Right renal pelvis (tissue), 4 donors: ENCODE measurements at places on chromosomes 1 and 21.

- DNase-seq: no peak
Measured at GRCh38 chr1:147747966-147748365, 12.4 kb downstream of the GJA5 start.

- DNase-seq: no peak
Measured at GRCh38 chr1:12300706-12301105, 70.9 kb downstream of the VPS13D start.

- DNase-seq: no peak
Measured at GRCh38 chr1:93715529-93716126, 34.0 kb upstream of the BCAR3 start.

DNA sequence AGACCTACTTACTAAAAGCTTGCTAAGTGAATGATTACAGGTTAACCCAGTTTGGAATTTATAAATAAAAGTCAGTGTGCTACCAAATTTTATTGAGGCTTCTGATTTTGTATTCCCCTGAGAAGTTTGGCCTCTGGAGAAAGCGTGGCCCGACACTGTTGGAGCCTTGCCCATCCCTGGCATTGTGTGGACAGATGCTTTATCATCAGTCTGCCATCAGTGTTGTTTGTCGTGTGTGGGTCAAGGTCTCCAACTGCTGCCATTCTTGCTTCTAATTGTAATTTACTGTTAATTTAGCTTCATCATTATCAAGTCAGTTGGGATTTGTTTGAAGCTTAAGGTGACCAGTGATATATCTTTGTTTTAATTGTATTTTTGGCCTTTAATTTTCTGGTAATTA lies 62.0 kb upstream of the LPGAT1 start:
- DNase-seq: no peak

- DNase-seq: no peak
Measured at GRCh38 chr1:52554756-52555155, 1.9 kb upstream of the TUT4 start.

DNA sequence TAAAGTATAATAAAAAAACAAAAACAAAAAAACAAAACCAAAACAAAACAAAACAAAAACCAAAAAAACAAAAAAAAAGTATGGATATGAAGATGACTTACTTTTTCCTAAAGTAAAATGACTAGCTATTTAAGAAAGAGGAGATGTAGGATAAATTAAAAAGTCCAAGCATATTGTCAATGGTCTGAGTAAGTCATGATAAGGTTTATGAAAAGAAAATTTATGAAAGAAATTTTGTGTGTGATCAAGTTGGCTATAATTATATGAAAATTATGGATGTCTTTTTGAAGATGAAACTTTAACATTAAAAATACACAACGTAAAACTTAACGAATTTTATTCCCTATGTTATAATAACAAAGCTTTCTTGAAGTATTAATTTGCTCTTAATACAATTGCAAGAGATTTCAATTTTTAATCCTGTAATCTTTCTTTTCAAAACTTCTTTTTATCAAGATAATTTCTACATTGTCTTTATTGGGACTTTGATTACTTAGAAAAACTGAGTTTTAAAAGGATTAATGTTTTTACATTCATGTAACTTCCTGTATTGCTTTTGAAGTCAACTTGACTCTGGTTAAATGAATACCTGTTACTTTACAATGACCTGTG lies 200.9 kb upstream of the IVNS1ABP start:
- DNase-seq: no peak

DNA sequence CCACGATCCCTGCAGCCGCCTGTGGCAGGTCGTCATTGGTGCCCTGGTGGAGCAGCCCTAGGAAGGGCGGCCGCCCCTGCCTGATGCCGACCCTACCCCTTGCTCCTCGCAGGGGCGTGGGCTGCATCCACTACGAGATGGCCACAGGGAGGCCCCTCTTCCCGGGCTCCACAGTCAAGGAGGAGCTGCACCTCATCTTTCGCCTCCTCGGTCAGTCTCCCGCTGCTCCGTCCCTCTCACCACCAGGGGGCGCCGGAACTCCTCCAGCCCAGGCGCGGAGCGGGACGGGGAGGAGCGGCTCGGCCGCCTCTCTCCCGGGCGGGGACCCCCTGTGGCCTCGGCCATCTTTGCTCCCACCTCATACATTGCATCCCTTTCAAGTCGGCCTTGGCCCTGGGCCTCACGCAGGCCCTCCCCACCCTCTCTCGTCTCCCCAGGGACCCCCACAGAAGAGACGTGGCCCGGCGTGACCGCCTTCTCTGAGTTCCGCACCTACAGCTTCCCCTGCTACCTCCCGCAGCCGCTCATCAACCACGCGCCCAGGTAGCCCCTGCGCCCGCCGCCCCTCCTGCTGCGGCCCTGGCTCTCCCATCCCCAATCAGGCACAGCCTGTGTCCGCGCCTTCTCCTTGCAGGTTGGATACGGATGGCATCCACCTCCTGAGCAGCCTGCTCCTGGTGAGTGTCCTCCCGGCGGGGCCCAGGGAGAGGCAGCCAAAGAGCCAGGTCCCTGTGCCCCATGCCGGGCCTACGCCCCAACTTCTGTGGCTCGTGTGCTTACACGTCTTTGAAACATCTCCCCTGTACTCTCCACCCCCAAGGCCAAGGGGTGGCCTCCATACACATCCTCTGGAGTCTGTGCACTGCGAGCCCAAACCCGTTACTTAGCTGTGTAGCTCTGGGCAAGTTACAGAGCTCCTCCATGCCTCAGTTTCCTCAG lies 24.7 kb downstream of the CDK18 start:
- peak; percentile 78 for DNase-seq

- DNase-seq: no peak
Measured at GRCh38 chr1:61925591-61926298, 183.5 kb downstream of the PATJ start.

DNA sequence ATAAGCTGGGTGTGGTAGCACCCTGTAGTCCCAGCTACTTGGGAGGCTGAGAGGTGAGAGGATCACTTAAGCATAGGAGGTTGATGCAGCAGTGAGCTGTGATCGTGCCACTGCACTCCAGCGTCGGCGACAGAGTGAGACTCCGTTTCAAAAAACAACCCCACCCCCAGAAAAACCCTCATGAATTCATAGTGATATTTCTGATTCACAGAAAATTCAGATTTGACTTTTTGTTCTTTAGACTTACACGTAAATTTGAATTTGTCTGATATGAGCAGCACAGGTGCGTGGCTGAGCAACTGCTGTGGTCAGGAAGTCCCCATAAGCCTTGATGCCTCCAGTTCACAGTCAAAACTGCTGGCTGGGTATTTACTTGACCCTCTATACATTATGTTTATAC lies 10.0 kb upstream of the MORC3 start:
- no peak for DNase-seq

GRCh38 chr1:3521426-3521825 lies 67.0 kb downstream of the ARHGEF16 start:
- DNase-seq: no peak

GRCh38 chr1:158146165-158146564 lies 34.5 kb upstream of the CD1D start:
- no peak for DNase-seq

- DNase-seq: no peak
Measured at GRCh38 chr1:154463512-154463990, 38.5 kb upstream of the TDRD10 start.

GRCh38 chr1:150262388-150263320 lies 5.1 kb downstream of the CA14 start:
- no peak for DNase-seq

DNA sequence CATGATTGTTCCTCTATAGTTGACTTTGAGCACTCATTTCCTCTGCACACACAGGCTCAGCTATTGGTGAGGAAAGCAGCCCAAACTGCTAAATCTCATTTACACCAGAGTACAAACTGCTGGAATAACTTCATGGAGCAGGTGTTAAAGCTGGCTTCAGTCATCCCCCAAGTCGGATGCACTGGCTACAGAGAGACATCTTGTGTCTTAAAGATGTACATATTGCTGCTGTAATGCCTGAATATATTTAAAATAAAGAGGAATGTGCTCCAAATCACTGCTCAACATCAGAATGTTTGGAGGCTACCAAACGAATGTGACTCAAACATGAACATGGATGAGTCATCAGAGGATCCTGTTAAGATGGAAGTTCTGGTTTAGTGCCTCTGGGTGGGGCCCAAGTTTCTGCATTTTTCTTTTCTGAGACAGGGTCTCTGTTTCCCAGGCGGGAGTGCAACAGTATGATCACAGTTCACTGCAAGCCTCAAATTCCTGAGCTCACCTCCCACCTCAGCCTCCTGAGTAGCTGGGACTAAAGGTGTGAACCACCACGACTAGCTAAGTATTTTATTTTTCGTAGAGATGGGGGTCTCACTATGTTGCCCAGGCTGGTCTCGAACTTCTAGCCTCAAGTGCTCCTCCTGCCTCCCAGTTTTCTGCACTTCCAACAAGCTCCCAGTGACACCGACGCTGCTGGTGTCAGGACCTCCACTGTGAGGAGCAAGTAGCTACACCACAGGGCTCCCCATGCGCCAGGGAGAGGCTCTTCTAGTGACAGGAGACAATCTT lies 79.0 kb upstream of the KRTAP19-8 start:
- DNase-seq: no peak

DNA sequence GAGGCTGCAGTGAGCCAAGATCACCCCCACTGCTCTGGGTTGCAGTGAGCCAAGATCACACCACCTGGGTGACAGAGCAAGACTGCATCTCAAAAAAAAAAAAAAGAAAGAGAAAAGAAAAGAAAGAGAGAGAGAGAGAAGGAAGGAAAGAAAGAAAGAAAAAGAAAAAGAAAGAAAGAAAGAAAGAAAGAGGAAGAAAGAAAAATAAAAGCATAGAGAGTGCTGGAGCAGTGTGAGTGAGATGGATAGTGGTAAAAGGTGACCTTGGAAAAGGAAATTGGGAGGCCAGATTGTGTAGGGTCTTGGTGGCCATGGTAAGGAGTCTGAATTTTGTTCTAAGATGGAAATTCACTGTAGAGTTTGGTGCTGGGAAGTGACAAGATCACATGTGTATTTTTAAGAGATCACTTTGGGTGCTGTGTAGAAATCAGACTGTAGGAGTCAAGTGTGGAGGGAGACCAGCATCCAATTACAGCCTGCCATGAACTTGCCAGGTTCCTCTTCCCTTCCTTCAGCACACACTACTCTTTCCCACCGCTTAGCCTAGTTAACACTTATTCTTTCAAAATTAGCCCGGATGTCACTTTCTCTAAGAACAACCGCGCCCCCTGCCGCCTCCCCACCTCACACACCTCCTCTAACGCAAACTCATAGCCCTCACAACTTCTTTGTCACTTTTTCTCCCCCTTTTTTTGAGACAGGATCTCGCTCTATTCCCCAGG lies 17.9 kb downstream of the MTX1 start:
- DNase-seq: no peak

DNA sequence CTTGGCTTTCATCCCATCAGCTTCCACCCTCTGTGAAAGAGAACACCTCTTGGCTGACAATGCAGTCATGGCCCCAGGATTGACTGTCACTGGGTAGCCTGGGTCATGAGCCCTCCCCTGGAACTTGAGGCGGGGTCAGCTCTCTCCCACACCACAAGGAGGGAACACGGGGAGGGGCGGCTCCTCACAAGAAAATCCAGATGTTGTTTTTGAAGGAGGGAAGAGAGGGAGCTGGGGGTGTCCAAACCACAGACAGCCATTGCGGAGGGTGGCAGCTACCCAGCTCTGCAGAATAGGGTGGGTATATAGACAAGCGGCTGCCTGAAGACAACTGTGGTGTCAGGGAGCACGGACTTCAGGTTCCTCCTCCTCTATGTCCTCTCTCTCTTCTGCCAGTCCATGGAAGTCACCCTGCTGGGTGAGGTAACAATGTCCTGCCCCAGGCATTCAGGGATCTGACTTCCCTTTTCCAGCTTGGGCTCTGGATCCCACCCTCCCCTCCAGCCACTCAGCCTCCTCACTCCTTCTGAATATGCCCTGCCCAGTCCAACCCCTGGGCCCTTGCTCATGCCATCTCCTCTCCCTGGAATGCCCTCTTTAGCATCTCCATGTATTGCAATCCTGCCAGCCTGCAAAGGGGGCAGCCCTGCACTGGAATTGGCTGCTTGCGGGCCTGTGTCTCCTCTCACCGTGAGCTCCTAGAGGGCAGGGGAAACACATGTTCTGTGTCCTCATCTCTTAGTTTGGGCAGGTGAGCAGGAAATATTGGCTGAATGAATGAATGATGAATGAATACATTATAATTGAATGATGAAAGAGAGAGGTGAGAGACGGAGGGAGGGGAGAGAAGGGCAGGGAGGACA lies 60.9 kb upstream of the RUNX3 start:
- DNase-seq: no peak

DNA sequence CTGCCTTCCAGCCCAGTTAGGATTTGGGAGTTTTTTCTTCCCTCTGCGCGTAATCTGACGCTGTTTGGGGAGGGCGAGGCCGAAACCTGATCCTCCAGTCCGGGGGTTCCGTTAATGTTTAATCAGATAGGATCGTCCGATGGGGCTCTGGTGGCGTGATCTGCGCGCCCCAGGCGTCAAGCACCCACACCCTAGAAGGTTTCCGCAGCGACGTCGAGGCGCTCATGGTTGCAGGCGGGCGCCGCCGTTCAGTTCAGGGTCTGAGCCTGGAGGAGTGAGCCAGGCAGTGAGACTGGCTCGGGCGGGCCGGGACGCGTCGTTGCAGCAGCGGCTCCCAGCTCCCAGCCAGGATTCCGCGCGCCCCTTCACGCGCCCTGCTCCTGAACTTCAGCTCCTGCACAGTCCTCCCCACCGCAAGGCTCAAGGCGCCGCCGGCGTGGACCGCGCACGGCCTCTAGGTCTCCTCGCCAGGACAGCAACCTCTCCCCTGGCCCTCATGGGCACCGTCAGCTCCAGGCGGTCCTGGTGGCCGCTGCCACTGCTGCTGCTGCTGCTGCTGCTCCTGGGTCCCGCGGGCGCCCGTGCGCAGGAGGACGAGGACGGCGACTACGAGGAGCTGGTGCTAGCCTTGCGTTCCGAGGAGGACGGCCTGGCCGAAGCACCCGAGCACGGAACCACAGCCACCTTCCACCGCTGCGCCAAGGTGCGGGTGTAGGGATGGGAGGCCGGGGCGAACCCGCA lies at the start of gene PCSK9:
PCSK9 (plus strand) TSS at position 207 of the 741 bp plus-strand sequence; CDS start at position 497, 290 bp downstream.
- DNase-seq: peak; percentile 28

DNA sequence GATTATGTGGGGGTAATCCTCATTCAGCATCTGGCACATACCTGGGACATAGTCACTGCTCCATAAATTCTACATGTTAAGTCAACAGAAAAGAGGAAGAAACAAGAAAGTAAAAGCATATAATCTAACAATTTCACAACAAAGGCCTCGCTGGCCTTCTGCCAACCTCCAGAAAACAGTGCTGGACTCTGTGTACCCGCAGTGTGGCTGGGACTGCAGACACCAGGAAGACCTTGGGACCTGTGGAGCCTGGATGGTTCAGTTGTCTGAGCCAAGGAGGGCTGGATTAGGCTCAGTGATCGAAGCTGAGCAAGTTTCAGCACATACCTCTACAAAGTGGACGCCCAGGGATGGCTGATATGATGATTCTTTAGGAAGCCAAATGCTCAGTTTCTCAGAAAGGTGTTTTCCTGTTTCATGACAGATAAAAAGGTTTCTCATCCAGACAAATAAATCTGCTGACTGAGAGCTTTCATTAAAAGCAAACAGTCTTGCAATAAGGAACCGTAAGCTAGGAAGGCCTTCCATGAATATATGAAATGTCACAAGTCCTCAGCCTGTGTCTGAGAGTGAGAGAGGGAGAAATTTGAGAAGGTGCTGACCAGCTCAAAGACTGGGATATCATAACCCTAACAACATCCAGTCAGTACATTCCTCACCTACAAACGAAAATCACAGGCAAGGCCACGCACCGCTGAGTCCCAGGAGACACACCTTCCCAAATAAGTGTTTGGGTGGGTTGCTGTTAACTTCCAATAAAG lies 48.4 kb downstream of the CAPZB start:
- DNase-seq: no peak
